ENCODE measurements at places on chromosomes 7 and 10.

GRCh38 chr10:103465411-103466179 is 6.9 kb upstream of the CALHM1 start:
- DNase-seq: no peak

DNA sequence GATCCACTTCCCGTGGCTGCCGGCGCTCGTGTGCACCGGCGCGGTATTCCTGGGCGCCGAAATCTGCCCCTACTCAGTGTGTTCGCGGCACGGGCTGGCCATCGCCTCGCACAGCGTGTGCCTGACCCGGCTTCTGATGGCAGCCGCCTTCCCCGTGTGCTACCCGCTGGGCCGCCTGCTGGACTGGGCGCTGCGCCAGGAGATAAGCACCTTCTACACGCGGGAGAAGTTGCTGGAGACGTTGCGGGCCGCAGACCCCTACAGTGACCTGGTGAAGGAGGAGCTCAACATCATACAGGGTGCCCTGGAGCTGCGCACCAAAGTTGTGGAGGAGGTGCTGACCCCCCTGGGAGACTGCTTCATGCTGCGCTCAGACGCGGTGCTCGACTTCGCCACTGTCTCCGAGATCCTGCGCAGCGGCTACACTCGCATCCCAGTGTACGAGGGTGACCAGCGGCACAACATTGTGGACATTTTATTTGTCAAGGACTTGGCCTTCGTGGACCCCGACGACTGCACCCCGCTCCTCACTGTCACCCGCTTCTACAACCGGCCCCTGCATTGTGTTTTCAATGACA is 1.3 kb downstream of the CNNM1 start:
- no peak for DNase-seq

DNA sequence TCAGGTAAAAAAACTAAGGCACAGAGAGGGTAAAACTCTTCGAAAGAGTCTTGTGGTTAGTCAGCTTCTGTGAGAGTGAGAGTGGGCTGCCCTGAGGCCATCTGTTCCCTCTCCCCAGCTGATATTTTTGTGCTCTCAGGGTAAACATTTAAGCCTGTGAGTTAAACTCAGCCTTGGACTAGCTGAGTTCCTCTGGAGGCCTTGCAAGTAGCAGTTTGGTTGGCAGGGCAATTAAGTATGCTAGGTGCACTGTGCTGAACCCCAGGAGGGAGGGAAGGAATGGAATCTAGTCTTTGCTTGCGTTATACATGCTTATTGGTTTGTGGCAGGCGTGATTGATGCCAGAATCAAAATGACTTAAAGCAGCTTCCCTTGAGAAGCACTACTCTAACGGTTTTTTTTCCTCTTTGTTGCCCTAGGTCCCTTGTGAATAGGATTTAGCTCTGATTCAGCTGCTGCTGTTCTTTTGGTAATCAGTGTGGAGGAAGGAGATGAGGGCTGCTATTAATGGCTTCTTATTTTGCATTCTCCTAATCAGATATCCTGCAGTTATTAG is 140.2 kb downstream of the AUTS2 start:
- DNase-seq: no peak

- no peak for DNase-seq
Observed at GRCh38 chr7:26368542-26368941, 76.9 kb downstream of the SNX10 start.

GRCh38 chr7:122896509-122896908 is 10.2 kb upstream of the CADPS2 start:
- DNase-seq: no peak

DNA sequence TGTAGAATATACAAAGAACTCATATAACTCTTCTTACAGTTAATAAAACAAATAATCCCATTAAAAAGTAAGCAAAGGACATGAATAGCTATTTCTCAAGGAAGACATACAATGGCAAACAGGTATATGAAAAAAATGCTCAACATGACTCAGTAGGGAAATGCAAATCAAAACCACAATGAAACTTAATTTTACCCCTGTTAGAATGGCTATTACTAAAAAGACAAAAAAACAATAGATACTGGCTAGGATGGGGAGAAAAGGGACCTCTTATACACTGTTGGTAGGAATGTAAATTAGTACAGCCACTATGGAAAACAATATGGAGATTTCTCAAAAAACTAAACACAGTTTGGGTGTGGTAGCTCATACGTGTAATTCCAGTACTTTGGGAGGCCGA is 37.8 kb downstream of the HERPUD2 start:
- DNase-seq: no peak

All from esophagus squamous epithelium (tissue), 5 donors.